A549 treated with ZK216348 at 1 μM for 4 hours (cell line): ENCODE measurements at places on chromosomes 7 and 10. TPM values are rescaled to one million over a fixed set of nuclear protein-coding genes. Genes with fewer than 3 reads are reported as not detected.

Gene STRA8
- total RNA-seq: not detected in 5 replicates

Gene COBL
- 4.1 to 5.9 TPM (median 4.5 TPM) in 5 replicates for total RNA-seq

Gene HSPA14
- 39.1 to 49.5 TPM (median 43.7 TPM) in 5 replicates for total RNA-seq

Gene YKT6
- 101 to 122 TPM (median 121 TPM) in 5 replicates for total RNA-seq

Gene PNLIP
- total RNA-seq: not detected in 5 replicates

Gene PRSS37
- total RNA-seq: not detected in 5 replicates

Gene SFRP5
- total RNA-seq: 1.5 to 2.4 TPM (median 1.9 TPM) in 5 replicates

Gene MRLN
- not detected in 5 replicates for total RNA-seq

Gene TMEM270
- total RNA-seq: 0.23 to 0.40 TPM in 2 of 5 replicates, not detected in the others

Gene WAC
- 55.9 to 89.7 TPM (median 78.5 TPM) in 5 replicates for total RNA-seq

Gene ELFN1
- total RNA-seq: 0.32 to 0.47 TPM (median 0.38 TPM) in 5 replicates

Gene LAMB1
- 107 to 186 TPM (median 118 TPM) in 5 replicates for total RNA-seq
